ENCODE measurements at places on chromosomes 6 and 20. TPM values are rescaled to one million over a fixed set of nuclear protein-coding genes. Genes with fewer than 3 reads are reported as not detected.

Gene CUL9
- total RNA-seq: 27.7 TPM

Gene MICB
- total RNA-seq: 30.7 TPM

Gene CD93
- total RNA-seq: under 0.01 TPM

- peak; percentile 48 for DNase-seq
Observed at GRCh38 chr20:2521369-2522305, 12.9 kb upstream of the ZNF343 start.

Gene RFX6
- total RNA-seq: not detected

Gene HLA-DRB5
- not detected for total RNA-seq

GRCh38 chr6:84897011-84897410, 132.6 kb upstream of the TBX18 start:
- no peak for DNase-seq

- peak; percentile 7 for DNase-seq
Observed at GRCh38 chr6:166365221-166365620, 17.5 kb downstream of the MPC1 start.

Gene CST1
- 11.3 TPM for total RNA-seq

DNA sequence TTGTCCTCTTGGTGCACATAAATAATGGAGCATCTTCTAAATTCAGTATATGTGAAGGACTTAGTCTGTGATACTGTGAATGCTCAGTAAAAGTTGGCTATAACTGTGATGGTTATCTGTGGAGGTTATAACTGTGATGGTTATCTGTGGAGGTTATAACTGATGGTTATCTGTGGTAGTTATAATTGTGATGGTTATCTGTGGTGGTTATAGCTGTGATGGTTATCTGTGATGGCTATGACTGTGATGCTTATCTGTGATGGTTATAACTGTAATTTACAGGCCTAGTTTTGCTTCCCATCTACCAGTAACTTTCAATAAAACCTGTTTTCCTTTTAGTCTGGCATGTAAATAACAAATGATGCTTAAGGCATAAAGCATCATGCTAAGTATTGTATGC, 16.5 kb downstream of the PTK7 start:
- DNase-seq: no peak

GRCh38 chr6:107217248-107217647, 101.9 kb upstream of the BEND3 start:
- DNase-seq: no peak

DNA sequence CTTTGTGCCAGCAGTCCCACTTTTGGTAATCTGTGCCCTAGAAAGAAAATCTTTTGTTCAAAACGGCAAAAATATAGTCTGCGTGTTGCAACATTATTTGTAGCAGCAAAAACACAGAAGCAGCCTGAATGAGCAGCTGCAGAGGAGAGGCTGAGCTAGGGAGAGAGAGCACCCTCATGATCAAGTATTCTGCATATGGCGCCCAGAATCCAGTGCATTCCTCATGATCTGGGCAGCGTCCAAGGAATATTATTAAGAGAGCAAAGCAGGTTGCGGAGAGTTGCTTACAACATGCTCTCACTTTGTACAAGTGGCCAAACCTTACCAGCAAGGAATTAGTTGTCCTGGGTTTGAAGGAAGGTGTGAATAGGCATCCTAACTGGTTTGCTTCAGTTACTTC, 25.9 kb downstream of the KIZ start:
- no peak for DNase-seq

GRCh38 chr6:129638055-129638684, 71.8 kb downstream of the ARHGAP18 start:
- peak; percentile 71 for DNase-seq

Gene RRAGD
- under 0.01 TPM for total RNA-seq

DNA sequence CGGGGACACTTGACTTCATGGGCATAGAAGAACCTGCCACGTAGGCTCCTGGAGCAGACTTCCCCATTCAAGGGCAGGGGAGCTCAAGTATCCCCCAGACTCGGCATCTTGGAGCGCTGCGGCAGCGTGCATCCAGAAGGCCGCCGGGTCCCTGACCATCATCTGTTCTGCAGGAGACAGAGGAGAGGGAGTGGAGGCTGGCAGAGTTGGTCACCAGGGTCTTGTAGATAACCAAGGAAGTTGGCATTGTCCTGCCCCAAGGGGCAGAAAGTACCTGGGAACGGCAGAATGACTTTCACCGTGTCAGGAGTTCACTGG, 82.8 kb downstream of the TCP11 start:
- DNase-seq: no peak

GRCh38 chr20:35840421-35840820, 68.6 kb downstream of the PHF20 start:
- DNase-seq: no peak

Gene HTR1E
- total RNA-seq: not detected

DNA sequence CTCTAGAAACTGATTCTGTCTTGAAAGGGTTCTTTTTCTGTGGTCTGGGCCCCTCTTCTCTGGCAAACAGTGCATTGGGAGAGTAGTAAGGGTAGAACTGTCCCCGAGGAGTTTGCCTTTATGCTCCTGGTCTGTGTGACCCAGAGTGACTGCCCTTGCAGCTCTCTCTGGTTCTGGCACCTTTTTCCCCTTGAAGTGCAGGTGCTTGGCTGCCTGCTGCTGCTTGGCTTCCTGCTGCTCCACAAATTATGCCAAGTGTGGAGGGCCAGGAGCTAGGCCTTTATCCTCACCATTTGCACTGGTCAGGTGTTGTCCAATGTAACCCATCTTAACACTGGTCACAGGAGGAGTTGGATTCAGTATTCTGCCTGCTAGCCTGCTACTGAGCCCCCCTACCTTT, 11.2 kb downstream of the KIZ start:
- DNase-seq: no peak

DNA sequence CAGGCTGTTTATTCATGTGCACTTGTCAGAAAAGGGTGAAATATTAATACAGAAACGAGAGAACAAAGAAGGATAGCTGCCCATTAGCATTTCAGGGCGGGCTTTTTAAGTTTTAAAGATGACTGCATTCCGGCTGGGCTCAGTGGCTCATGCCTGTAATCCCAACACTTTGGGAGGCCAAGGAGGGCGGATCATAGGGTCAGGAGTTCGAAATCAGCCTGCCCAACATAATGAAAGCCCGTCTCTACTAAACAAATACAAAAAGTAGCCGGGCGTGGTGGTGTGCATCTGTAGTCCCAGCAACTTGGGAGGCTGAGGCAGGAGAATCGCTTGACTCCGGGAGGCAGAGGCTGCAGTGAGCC, 130.5 kb downstream of the HFE start:
- peak; percentile 27 for DNase-seq

DNA sequence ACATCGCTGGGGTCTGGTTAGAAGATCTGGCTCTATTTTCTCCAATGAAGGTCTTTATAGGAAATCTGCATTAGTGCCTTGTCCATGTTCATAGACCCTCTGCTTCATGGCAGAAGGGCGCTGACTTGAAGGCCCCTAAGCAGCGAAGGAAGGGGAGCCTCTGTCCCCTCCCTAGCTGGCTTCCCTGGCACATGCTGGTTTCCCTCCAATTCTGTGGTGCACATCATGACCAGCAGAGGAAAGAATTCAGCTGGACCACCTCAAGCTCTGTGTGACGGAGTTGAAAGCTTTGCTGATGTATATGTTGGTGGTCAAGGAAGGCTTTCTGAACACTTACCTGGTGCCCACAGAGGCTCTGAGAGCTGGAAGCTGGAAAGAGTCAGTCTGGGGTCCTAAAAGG, 129.7 kb upstream of the MYLIP start:
- DNase-seq: no peak

Gene TPD52L1
- total RNA-seq: 9.7 TPM

Gene FAM162B
- total RNA-seq: 3.9 TPM

DNA sequence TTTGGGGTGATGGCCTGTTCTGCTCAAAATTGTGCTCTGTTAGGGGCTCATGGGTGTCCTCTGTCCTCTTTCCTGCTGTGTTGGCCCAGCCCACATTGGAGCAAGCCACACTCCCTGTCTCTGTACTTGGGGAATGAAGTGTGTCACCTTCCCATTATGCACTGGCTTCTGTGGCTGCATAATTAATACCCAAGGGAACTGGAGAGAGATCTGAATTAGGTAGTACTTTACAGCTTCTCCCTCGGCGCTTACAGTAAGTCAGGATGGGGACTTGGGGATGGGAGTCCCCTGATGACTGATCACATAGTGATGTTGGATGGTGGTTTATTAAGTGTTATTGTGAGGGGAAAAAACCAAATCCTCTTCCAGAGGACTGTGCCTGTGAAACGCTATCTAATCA, 116.6 kb downstream of the FOXO3 start:
- DNase-seq: no peak

Gene EYA4
- total RNA-seq: under 0.01 TPM

DNA sequence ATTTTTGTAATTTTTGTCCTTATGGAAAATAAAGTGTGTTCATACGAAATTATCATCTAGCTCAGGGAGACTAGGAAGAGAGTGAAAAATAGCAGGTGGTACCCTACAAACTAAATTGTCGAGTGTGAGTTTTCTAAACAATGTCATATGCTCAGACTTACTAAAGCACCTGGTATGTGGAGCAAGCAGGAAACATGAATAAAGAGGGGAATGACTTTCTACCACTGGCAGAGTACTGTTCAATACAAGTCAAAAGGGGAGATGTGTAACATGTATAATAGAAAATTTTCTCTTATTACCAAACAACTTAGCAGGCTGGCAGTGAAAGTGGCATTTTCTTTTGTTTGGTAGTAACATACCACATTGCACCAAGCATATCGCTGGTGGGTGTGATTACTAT, 36.1 kb downstream of the CTNNBL1 start:
- DNase-seq: peak; percentile 35

DNA sequence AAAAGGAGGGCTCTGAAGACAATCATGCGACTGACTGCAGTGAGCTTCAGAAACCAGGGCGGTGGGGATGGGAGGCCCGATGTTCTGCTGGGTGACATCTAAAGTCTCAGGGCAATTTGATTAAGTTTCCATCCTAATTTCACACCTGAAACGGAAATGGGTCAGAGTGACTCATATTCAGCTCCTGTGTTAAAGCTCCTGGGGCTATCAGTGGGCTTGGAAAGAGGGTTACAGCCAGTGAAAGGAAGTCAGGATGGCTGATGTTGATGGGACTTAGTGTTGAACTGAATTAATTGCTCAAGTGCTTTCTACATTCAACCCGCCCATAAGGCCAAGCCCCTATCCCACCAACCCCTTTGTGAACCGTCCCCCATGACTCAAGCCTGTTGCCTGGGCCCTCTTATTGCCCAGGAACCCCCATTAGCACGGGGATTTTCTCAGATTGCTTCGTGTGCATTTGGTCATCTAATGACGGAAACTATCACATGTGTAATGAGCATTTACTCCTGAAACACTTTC, 47.1 kb upstream of the TBC1D7 start:
- DNase-seq: no peak

Gene PSMB9
- 59.6 TPM for total RNA-seq

GRCh38 chr20:39651645-39652325, 689.6 kb downstream of the DHX35 start:
- DNase-seq: no peak

GRCh38 chr20:19000078-19000477, 186.5 kb downstream of the SCP2D1 start:
- DNase-seq: no peak

Gene PLA2G7
- total RNA-seq: not detected

DNA sequence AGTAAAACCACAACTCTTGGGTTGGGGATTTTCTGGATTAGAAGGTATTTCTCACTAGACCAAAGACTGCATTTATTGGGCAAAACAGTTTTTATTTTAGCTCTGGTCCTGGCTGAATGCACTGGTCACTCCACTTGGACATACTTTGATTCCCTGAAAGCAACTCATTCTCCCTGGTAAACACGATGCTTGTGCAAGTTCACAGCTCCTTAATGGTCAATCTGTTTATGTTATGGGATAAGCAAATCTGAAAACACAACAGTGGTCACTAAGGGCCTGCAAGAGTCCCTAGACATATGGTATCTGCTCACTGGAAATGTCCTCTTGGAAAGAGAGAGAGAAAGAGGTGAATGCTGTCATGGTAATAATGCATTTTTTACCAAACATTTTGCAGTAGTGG, 559.8 kb downstream of the CDH26 start:
- DNase-seq: peak; percentile 5

Gene FANCE
- 6.5 TPM for total RNA-seq

Gene RPL10A
- 1,513 TPM for total RNA-seq

DNA sequence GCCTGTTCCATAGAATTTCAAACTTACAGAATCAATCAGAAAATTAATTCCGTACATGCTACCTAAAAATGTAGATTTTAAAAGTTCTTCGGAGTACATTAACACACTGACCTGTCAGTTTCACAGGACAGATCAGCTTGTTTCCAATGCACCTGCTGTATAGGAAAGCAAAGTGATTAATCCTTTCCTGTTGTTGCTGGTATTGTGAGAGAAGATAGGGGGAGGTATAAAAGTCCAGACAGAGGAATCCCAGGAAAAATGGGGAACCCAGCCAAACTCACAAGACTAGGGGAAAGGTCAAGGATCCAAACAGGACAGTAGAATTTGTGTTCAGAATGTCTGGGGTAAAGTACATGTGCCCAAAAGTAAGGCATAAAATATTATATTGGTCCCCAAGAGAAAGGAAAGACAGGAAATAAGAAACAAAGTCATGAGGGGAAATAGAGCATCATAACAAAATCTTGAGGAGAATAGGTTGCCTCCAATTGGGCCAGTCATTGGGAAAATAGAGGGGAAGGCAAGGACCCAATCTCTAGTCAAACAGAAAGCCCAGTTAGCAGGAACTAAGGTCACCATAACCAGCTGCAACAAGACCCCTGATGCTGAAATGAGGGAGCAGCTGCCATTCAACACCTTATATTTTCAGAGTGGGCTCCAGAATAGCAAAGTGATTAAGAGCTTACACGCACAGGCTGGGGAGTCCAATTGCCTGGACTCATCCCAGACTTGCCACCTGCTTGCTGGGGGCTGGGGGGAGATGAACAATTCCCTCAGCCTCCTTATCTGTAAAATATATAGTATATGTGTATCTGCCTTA, 10.3 kb downstream of the FILIP1 start:
- DNase-seq: no peak

Gene COL11A2
- total RNA-seq: under 0.01 TPM

- no peak for DNase-seq
Observed at GRCh38 chr20:11301699-11302098, 616.0 kb upstream of the BTBD3 start.

Gene THEMIS
- under 0.01 TPM for total RNA-seq

- DNase-seq: no peak
Observed at GRCh38 chr6:72032086-72032485, 145.7 kb downstream of the RIMS1 start.

Gene OPRL1
- total RNA-seq: 1.7 TPM

Gene INSM1
- total RNA-seq: under 0.01 TPM

DNA sequence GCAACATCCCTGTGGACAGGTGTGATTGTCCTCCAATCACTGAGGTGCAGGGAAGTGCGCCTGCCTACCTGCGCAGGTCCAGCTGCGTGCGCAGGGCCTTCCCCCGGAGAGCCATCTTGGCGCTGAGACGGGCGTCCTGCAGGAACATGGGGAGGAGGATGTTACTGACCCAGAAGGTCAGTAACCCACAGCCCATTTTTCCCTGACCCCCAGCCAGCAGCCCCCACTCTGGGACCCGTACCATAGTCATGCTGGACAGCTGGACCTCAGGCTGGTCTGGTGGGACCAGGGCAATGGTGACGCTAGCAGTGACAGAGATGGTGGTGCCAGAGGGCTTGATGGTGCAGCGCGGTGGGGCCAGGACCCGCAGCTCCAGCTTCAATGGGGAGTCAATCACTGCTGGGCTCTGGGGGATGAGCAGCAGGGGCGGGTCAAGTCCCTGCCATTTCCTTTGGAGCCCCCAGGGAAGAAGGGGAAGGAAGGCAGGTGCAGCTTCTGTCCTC, 9.7 kb downstream of the PLTP start:
- no peak for DNase-seq

- DNase-seq: no peak
Observed at GRCh38 chr6:83514466-83514865, 2.1 kb downstream of the PRSS35 start.

Measured in fibroblast of villous mesenchyme (primary cell).